ENCODE measurements at places on chromosomes 6 and 20.

GRCh38 chr6:149218915-149219314 lies 98.6 kb upstream of the TAB2 start:
- no peak for DNase-seq

DNA sequence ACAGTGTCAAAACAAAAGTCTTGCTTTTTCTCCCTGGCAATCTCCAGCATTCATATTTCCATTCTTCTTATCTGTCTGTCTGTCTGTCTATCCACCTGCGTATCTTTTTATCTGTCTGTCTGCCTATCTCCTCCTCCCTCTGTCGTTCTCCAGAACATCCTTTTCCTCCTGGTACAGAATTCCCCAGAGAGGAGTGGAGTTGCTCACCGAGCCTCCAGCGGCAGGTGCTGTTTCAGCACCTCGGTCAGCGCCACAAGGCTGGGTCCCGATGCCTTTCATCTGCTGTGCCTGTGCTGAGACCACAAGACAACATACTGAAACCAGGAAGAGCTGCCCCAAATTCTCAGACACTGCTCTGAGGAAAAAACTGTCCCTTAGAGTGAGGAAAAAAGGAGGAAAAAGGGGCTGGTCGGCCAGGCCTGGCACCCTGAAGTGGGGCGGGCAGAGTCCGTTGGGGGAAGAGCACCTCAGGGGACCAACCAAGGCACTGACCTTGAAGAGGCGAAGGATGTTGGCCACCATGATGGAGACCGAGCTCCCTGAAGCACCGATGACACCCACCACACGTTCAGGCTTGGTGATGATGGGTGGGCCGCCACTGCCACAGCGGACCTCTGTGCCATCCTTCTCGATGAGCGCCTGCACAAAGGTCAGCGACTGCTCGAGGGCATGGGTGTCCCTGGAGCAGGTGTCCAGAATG lies 13.3 kb downstream of the GRM4 start:
- peak; percentile 91 for DNase-seq

DNA sequence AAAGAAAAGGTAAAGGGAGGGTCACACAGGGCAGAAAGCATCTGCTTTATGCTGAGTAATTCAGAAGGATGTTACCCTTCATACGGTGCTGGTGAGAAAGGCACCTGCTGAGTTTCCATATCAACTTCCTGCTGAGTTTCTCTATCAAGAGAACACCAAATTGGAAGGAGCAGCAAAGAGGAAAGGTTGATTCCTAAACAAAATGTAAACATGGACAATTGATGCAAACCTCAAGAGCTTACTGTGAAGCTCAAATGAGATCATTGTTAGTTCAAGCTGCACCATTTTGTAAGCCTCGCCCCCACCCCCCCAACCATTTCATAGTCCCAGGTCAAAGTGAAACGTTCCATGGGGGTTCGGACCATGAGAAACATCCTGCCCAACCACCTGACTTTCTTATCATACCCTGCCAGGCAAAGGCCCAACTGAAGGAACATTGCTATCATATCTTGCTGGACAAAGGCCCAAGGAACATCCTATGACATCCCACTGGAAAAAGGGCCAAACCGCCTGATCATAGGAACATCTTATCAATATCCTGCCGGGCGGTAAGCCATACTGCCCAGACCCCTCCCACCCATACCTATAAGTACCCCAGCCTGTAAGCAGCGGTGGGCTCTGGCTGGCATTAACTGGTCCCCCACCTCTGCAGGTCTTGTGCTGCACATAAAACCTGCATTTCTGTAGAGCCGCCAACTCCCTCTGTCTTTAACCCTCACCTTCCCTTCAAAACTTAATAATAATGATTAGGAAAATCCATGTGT lies 171.6 kb downstream of the UBE3D start:
- DNase-seq = no peak

GRCh38 chr20:63065911-63066310 lies 59.1 kb upstream of the BHLHE23 start:
- no peak for DNase-seq

GRCh38 chr6:158711264-158711663 lies 61.4 kb downstream of the SYTL3 start:
- DNase-seq = no peak

DNA sequence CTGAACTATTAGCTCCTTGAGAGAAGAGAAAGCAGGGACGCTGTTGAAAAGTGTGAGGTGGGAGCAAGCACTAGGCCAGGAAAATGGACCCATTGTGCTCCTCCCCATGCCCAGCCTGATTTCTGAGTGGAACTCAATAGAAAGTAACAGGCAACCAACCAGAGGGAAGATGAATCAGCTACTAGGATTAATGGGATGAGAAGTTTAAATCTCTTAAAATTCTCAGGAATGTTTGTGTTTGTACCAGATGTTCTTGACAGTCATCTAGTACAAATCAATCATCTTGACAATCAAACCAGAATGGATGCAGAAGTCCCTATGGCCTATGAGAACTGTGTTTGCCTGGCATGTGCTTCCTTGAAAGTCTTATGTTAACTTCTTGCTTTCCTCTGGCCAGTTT lies 48.9 kb downstream of the HDDC2 start:
- no peak for DNase-seq

GRCh38 chr6:80789912-80790570 lies 683.6 kb downstream of the BCKDHB start:
- no peak for DNase-seq

DNA sequence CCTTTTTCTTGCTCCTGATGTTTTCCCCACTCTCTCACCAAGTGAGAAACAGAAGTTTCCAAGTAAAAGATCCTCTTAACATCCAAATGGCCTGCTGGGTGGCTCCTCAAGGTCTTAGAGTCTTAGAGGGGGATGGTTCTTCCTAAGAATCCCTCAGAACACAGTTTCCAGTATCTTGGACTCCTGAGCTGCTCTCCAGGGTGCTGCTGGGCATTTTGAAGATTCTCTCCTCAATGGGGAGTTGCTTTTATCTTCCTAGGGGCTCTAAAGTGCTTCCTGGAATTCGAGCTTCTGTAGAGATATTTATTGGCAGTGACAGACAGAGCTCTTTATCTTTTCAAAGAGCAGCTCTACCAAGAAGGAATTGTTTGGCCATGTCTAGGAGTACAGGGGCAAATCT lies 70.8 kb upstream of the SLC35B3 start:
- no peak for DNase-seq

DNA sequence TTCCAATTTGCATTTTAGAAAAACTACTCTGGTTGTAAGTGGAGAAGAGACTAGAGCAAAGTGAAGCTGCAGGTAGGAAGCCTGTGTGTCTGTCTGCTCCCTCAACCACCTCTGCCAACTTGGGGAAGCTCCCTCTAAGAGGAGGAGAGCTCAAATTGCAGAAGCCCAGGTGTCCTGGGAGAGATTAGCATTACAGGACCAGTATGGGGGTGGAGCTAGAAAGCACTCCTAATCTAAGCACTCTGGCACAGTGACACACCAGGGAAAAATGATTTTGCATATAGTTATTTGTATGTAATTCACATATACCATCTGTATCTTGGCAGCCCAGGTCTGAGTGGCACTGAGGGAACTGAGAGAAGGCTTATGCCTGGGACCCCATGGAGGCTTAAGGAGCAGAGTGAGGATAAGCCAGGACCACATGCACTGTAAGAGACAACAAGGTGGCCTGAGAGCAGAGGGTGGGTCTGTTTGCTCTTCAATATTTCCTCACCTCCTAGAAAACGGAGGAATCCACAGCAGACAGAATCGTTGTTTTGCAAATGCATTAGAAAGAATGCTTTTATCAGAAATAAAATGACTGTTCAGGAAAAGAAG lies 13.6 kb downstream of the GSTA2 start:
- no peak for DNase-seq

- DNase-seq = no peak
Measured at GRCh38 chr6:13787137-13787536, 27.2 kb downstream of the MCUR1 start.

GRCh38 chr6:5287205-5287965 lies 26.1 kb downstream of the FARS2 start:
- no peak for DNase-seq

DNA sequence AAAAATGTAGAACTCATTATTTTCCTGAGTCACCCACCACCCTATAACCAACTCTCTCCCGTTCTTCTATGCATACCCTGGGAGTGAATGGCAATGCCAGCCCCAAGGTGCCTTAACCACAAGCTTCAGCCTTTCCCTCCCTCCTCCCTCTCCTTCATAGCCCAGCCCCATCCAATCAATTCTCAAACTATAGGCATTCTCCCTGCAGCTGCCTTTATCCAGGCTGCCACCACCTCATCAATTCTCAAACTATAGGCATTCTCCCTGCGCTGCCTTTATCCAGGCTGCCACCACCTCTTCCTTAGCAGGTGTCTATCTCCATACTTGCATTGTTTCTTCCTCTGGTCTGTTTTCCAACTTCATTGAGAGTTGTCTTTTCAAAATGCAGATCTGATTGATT lies 77.1 kb downstream of the PLEKHG1 start:
- DNase-seq = no peak

DNA sequence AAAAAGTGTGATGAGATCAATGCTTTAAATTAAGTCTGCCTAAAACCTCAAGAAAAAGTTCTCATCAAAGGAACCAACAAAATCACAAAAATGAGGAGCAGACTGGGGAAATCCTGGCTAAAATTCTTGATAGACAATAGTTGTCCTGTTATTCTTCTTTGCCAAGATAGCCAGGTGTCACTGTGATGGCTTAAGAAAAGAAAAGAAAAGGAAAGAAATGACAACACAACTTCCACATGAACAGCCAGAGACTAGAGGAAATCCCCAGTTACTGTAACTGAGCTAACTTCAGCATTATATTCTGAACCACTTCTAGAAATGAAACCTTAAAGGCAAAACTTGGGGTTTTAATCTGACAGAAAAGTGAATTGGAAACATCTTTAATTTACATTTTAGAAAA lies 129.6 kb downstream of the CD24 start:
- no peak for DNase-seq

- DNase-seq = no peak
Measured at GRCh38 chr6:131400054-131400778, 172.8 kb upstream of the ARG1 start.

DNA sequence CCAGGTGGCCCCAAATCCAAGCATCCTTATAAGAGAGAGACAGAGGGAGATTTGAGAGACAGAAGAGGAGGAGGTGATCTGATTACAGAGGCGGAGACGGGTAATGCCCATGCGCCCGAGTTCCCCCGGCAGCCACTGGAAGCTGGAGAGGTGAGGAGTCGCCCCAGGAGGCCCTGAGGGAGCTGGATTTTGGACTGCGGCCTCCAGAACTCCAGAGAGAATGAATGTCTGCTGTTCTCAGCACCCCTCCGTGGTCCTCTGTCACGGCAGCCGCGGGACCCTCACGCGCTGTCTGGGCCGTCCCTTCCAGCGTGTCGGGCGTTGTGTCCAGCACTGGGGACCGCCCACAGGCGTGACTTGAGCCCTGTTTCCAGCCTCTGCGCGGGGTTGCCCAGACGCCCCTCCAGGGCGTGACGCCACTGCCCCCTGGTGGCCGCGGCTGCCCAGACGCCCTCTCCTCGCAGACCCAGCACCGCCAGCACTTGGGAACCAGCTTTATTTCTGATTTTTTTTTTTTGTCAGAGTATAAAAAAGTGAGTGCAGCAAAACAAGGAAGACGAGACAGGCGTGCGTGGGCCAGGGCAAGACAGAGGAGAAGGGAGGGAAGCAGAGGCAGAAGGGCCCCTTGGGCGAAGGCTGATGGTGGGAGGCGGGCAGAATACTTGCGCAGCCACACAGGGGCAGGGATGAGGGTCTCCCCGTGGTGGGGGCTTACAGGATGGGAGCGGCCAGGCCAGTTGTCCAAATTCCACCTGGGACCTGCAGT lies 4.1 kb upstream of the ZNF512B start:
- no peak for DNase-seq

DNA sequence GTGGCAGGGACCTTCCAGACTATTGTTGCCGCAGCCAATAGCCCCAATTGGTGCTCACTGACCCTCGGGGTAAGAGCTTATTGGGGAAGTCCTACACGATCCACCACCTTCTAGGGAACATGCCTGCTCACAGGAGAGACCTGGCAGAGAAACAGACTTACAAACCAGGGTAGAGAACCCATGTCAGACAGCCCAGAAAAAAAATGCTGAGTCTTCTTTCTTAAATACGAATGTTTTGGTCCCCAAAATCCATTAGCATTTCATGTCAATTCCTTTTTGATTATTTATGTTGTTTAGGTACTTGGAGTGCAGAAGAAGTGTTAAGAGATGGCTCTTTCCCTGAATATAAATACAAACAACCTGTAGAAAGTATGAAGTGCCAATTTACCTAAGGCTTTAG lies 84.9 kb upstream of the PDE10A start:
- DNase-seq = no peak

DNA sequence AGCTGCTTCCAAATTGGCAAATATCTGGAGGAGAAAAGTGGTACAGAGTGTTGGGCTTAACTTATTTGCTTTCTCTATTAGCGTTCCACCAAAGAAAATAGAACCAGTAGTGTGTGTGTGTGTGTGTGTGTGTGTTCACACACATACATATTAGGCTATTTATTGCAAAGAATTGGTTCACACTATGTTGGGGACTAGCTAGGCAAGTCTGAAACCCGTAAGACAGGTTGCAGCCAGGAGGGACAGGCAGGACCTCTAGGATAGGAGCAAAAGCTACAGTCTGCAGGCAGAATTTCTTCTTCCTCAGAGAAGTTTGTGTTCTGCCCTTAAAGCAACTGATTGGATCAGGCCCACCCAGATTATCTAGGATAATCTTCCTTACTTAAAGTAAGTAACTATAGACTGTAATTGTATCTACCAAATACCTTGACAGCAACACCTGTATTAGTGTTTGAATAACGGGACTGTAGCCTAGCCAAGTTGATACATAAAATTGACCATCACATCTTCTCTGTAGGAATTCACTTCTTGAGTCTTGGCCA lies 12.8 kb downstream of the KCTD20 start:
- no peak for DNase-seq

- DNase-seq = no peak
Measured at GRCh38 chr6:141117874-141118273, 1014.9 kb upstream of the GJE1 start.

DNA sequence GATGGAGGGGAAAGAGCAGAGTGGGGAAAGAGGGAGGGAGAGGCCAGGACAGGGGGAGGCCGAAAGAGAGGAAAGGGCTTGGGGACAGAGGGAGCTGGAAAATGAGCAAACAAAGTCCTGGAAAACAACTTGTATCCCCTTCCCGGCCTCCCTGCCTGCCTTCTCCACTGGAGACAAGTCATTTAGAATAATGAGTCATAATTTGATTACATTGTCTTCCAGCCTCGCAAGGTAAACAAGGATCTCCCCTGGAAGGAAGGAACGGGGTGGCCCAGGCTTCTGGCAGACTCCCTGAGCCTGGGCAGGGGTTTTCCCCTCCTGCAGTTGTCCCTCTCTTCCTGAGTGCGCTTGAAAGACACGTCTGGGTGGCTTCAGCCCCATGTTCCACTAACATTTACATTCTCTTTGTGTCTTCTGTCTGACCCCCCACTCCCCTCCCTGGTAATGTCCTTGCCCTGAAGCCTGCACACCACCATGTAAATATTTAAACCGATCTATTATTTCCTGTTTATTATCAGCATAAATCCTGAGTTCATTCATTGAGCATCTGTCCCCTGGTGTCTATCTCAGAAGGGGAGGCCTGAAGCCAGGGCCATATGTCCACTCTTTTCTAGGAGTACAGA lies 12.1 kb upstream of the MRPS18A start:
- DNase-seq = no peak

DNA sequence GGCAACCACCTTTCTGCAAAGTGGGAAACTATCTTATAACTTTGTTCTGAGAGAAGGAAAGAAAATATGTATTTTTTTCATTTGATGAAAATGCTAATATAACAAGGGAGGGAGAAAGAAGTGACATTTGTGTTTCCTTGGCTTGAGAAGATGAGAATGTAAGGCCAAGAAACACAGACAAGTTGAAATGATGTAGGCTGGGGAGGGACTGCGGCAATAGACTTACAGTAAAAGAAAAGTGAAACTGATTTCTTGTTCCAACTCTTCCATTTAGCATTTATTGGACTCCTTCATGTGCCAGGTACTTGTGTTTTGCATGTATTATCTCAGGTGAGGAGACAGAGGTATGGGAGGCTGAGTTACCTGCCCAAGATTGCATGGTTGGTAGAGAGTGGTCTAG lies 130.9 kb downstream of the CARMIL1 start:
- no peak for DNase-seq

All from H1 (cell line).